ENCODE measurements at places on chromosomes 2 and 18. TPM values are rescaled to one million over a fixed set of nuclear protein-coding genes. Genes with fewer than 3 reads are reported as not detected.

The PCGF1 gene
- total RNA-seq, result 26.2 TPM

The FHOD3 gene
- not detected for total RNA-seq

The DCDC2C gene
- total RNA-seq, result not detected

The MGAT5 gene
- 38.3 TPM for total RNA-seq

The FSHR gene
- not detected for total RNA-seq

The MSH2 gene
- 36.7 TPM for total RNA-seq

The DPP10 gene
- not detected for total RNA-seq

The TGFA gene
- not detected for total RNA-seq

The OR6B2 gene
- total RNA-seq, result not detected

The SLC5A7 gene
- not detected for total RNA-seq

The GRB14 gene
- not detected for total RNA-seq

The MTHFD2 gene
- total RNA-seq, result 116 TPM

The ITGA6 gene
- 59.5 TPM for total RNA-seq
